ENCODE measurements at places on chromosomes 11 and 22. TPM values are rescaled to one million over a fixed set of nuclear protein-coding genes. Genes with fewer than 3 reads are reported as not detected.

Gene APOBEC3H
- 46.0 TPM for total RNA-seq

DNA sequence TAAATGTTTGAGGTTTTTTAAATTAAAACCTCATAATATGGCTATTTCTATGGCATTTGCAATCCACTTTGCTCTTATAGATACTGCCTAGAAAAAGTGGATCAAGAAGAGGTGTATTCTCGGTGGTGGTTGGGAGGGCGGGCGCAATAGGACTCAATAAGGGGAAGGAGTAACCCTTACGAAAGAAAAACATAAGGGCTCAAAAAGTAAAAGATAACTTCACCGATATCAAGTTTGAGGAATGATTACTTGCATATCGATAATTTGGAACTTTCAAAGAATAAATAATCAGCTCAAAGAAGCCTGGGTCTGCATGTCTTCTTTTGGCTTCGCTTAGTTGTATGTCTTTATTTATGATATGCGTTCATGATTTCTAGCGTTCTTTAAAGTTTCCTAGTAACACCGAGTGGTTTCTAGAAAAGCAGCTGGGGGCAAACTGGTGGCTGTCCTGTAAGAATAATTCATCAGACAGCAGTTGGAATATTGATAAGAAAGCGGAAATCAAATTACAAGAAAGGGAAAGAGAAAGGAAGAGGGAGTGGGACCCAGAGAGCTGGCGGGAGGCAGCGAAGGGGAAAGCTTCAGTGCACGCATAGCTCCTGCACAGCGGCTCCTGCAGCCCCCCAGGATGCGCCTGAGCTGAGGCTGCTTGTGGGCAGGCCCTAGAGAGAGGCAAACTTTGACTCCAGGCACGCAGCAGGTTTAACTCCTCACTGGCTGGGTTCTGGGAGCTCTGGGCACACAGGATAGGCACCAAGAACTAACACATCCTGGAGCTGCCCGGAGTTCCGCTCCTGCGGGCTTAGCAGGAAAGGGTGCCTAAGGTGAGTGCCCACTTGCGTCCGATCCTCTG lies 9.1 kb upstream of the FLI1 start:
- peaks cover 3% of the 10 kb centered on the region for H3K36me3 ChIP-seq
- no peak for DNase-seq
- no peak overlapping the region for H3K4me3 ChIP-seq

DNA sequence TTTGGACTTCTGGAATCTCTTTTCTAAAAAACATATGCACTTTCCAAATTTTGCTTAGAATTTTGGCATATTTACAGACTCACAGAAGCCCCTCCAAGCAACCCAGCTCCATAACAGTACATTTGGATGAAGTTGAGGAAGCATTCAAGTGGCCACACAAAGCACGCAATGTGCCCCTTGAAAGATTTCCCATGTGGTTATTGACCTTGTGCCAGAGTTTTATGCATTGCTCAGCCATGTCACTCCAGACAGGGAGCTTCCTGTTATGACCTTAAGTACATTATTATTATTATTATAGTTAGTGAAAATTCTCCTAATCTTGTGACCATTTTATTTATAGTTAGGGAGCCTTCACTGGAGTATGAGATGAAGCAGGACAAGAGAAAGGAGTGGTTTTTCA lies 35.0 kb upstream of the BDNF start:
- no peak overlapping the region for H3K27ac ChIP-seq
- H3K4me1 ChIP-seq, result no peaks in the 10 kb centered on the region
- no peaks in the 10 kb centered on the region for H3K27me3 ChIP-seq

DNA sequence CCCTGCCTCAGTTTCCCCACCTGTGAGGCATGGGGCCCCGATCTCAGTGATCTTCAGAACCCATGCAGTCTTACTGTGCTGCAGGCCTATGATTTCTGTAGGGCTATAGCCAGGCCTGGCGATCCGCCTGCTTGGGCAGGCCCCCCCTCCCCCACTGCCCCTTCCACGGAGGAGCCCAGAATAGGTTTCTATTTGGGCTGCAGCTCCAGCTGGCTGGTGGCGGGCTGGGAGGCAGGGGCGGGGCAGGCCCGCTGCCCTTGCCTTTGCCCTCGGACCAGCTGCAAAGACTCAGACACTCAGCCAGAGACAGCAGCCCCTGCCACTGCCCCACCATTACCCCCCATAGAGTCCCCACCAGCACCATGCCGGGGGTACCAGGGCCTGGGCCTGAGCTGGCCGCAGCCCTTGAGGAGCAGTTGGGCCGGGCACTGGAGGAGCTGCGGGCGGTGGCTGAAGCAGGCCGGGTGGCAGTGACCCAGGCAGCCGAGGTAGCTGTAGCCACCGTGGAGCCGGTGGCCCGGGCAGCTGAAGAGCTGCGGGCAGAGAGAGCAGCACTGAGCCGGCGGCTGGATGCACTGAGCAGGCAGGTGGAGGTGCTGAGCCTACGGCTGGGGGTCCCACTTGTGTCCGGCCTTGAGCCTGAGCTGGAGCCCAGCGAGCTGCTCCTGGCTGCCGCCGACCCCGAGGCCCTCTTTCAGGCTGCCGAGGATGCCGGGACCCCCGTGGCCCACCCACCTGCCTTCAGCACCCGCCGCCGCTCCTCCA lies 12.2 kb downstream of the SMTN start:
- no peak for DNase-seq
- no peak overlapping the region for H3K4me3 ChIP-seq
- no peaks in the 10 kb centered on the region for H3K4me1 ChIP-seq

- no peak for DNase-seq
- no peak overlapping the region for H3K4me3 ChIP-seq
- H3K4me1 ChIP-seq, result no peaks in the 10 kb centered on the region
- H3K27ac ChIP-seq, result no peak overlapping the region
Measured at GRCh38 chr11:2716376-2717095, 16.7 kb upstream of the KCNQ1OT1 start.

Gene OR10S1
- not detected for total RNA-seq

- H3K4me1 ChIP-seq, result no peaks in the 10 kb centered on the region
- no peak overlapping the region for H3K27ac ChIP-seq
- H3K4me3 ChIP-seq, result no peak overlapping the region
- H3K36me3 ChIP-seq, result no peaks in the 10 kb centered on the region
Measured at GRCh38 chr22:17483688-17484372, 79.5 kb upstream of the SLC25A18 start.

DNA sequence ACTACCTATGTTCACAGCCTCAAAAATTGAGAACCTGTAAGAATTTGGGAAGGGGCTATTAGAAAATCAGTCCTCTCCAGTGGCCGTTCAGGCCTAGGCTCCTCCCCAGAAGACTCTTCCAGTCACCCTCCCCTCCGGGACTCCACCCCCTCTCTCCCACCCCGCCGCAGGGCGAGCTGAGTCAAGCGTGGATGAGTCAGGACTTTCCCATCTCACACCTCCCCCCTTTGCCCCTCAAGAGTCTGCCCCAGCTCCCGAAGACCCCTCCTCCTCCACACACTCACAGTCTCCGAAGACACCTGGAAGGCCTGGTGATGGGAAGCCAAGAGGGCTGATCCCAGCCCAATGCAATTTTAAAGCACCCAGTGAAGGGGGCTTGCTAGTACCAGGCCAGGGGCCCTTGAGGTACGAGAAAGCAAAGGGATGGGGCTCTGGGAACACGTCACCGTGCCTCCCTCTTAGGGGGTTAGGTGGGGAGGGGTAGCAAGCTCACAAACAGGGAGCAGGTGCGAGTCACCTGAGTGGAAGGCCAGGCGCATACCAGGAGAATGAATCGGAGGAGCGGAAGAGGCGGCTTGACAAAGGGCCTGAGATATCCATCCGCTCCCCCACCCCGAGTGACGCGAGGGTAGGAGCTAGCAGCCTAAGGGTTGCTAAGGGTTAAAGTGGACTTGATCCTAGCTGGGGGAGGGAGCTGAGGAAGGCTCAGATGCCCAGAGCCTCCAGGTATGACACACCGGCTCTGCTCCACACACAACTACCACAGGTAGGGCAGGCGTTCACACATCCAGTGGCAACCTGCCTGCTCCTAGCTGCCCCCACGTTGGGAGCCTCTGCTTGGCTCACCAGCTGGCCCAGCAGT lies 13.6 kb downstream of the BCL9L start:
- no peaks in the 10 kb centered on the region for H3K27me3 ChIP-seq
- DNase-seq, result peak; percentile 51
- peak overlapping the region; percentile 72 for H3K4me3 ChIP-seq

DNA sequence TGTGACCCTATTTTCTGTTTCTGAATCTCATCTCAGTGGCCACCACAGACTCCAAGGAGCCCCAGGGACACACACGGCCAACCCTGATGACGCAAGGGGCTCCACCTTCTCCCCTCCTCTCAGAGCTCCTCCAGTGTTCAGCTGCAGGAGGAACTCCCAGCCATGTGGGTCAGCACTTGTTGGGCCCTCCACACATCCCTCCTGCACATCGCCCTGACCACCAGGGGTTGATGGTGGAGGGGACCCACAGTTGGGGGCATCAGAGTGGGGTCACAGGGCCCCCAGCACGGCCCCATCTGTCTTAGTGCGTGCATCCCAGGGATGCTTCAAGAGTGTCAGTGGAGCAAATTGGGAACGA lies 499.6 kb downstream of the BRD1 start:
- no peaks in the 10 kb centered on the region for H3K36me3 ChIP-seq
- H3K4me1 ChIP-seq, result no peaks in the 10 kb centered on the region
- H3K4me3 ChIP-seq, result no peak overlapping the region
- no peak for DNase-seq
- H3K27ac ChIP-seq, result no peak overlapping the region
- H3K27me3 ChIP-seq, result no peaks in the 10 kb centered on the region

DNA sequence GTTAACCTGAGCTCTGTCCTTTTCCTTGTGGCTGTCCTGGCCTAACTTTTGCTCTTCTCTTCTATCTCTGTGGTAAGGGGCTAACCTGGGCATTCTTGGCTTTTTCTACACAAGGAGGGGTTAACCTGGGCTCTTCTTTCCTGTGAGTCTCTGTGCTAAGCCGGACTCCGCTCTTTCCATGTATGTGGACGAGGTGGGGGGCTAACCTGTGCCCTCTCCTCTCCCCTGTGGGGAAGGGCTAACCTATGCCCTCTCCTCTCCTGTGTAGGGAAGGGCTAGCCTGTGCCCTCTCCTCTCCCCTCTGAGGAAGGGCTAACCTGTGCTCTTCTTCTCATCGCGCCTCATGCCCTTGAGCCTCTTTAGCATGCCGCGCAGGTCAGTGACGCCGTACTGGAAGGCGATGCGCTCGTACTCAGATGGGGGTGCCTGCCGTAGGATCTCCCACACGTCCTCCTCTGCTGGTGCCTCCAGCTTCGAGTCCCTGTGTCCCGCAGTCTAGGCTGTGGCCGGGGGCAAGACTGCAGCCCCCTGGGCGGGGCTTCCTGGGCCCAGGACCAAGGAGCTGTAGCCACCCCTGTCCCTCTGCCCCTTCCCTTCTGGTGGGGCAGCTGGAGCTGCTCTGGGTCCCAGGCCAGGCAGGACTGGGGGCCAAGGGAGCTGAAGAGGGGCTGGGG lies 6.5 kb downstream of the MYBPC3 start:
- no peak for DNase-seq
- no peaks in the 10 kb centered on the region for H3K4me1 ChIP-seq
- no peaks in the 10 kb centered on the region for H3K27me3 ChIP-seq
- H3K36me3 ChIP-seq, result no peaks in the 10 kb centered on the region
- no peak overlapping the region for H3K4me3 ChIP-seq

DNA sequence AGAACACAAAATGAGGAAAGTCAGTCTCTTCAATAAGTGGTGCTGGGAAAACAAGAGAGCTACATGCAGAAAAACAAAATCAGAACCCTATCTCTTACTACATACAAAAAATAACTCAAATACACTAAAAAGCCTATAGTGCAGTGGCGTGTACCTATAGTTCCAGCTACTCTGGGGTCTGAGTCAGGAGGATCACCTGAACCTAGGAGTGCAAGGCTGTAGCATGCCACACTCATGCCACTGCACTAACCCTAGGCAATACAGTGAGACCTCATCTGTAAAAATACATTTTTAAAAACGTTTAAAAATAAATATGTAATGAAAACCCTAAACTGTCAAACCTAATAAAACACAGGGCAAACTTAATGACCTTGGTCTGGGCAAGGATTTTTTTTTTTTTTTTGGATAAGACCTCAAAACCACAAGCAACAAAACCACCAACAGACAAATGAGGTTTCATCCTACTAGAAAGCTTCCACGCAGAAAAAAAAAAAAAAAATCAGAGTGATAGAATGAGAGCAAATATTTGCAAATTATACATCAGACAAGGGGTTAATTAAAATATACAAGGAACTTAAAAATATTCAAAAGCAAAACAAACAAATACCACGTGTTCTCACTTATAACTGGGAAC lies 35.2 kb downstream of the XKR3 start:
- peaks cover 9% of the 10 kb centered on the region for H3K4me1 ChIP-seq
- H3K4me3 ChIP-seq, result no peak overlapping the region

GRCh38 chr22:44547371-44547770 lies 49.3 kb upstream of the RTL6 start:
- H3K27me3 ChIP-seq, result peaks cover 3% of the 10 kb centered on the region
- DNase-seq, result no peak
- no peak overlapping the region for H3K4me3 ChIP-seq
- H3K36me3 ChIP-seq, result no peaks in the 10 kb centered on the region
- peaks cover 9% of the 10 kb centered on the region for H3K4me1 ChIP-seq

GRCh38 chr11:79108851-79109250 lies 332.0 kb downstream of the TENM4 start:
- H3K27me3 ChIP-seq, result peaks cover 2% of the 10 kb centered on the region
- H3K4me3 ChIP-seq, result no peak overlapping the region
- no peak overlapping the region for H3K27ac ChIP-seq
- DNase-seq, result no peak
- no peaks in the 10 kb centered on the region for H3K36me3 ChIP-seq

- H3K36me3 ChIP-seq, result peaks cover 13% of the 10 kb centered on the region
- peaks cover 13% of the 10 kb centered on the region for H3K4me1 ChIP-seq
- no peak for DNase-seq
- no peaks in the 10 kb centered on the region for H3K27me3 ChIP-seq
- H3K27ac ChIP-seq, result no peak overlapping the region
Measured at GRCh38 chr22:21845558-21846453, 21.6 kb downstream of the MAPK1 start.

- no peak overlapping the region for H3K27ac ChIP-seq
- DNase-seq, result no peak
- no peak overlapping the region for H3K4me3 ChIP-seq
- peaks cover 14% of the 10 kb centered on the region for H3K36me3 ChIP-seq
- peaks cover 32% of the 10 kb centered on the region for H3K4me1 ChIP-seq
Measured at GRCh38 chr11:128532016-128532571, 55.3 kb downstream of the ETS1 start.

DNA sequence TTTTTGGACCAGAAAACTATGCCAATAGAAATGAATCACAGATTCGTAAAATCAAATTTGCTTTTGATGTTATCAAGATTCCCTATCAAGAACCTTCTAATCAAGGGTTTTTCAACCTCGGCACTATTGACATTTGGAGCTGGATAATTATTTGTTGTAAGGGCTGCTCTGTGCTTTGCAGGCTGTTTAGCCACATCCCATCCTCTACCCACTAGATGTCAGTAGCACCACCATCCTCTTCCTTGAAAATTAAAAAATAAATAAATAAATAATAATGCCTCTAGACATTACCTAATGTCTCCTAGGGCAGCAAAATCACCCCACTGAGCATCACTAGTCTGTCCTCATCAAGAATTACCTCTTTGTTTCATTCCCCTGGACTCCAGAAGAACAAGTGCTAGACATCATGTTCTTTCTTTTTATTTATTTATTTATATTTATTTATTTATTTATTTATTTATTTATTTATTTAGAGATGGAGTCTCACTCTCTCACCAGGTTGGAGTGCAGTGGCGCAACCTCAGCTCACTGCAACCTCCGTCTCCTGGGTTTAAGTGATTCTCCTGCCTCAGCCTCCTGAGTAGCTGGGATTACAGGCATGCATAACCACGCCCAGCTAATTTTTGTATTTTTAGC lies 744.7 kb downstream of the KCNA4 start:
- H3K4me1 ChIP-seq, result no peaks in the 10 kb centered on the region
- H3K27me3 ChIP-seq, result no peaks in the 10 kb centered on the region
- H3K27ac ChIP-seq, result no peak overlapping the region
- no peak overlapping the region for H3K4me3 ChIP-seq
- H3K36me3 ChIP-seq, result no peaks in the 10 kb centered on the region
